Activated CD4-positive, alpha-beta T cell treated with anti-CD3 and anti-CD28 coated beads, Interleukin-2, amount 10 ng/mL, durations not matched to agents 24 days and 14 days (primary cell): ENCODE measurements at places on chromosomes 5 and 9. TPM values are rescaled to one million over a fixed set of nuclear protein-coding genes. Genes with fewer than 3 reads are reported as not detected.

The PIP5KL1 gene
- 0.89 and 0.90 TPM in 2 replicates for total RNA-seq

The PCDHA12 gene
- total RNA-seq, result not detected in 2 replicates

The FUT7 gene
- 0.09 TPM in 1 of 2 replicates, not detected in the other for total RNA-seq

The SET gene
- 831 and 846 TPM in 2 replicates for total RNA-seq

The FRMD3 gene
- 0.30 and 0.59 TPM in 2 replicates for total RNA-seq

The EQTN gene
- total RNA-seq, result not detected in 2 replicates

The HSPA5 gene
- 260 and 271 TPM in 2 replicates for total RNA-seq

The FAM153A gene
- 12.8 and 13.1 TPM in 2 replicates for total RNA-seq

The TBC1D2 gene
- 1.6 and 1.8 TPM in 2 replicates for total RNA-seq

The RIGI gene
- total RNA-seq, result 5.5 and 6.1 TPM in 2 replicates

The PCDHA11 gene
- total RNA-seq, result not detected in 2 replicates

The TLR4 gene
- total RNA-seq, result not detected in 2 replicates

The SAXO1 gene
- not detected in 2 replicates for total RNA-seq

The NKD2 gene
- 3.3 and 4.0 TPM in 2 replicates for total RNA-seq

The SLC25A48 gene
- total RNA-seq, result not detected in 2 replicates

The SPINK4 gene
- not detected in 2 replicates for total RNA-seq

The ADGRD2 gene
- not detected in 2 replicates for total RNA-seq

The ARL14EPL gene
- total RNA-seq, result not detected in 2 replicates

The ANKRD34B gene
- total RNA-seq, result not detected in 2 replicates

The GRIN3A gene
- not detected in 2 replicates for total RNA-seq

The PCDHA6 gene
- total RNA-seq, result not detected in 2 replicates

The LCNL1 gene
- total RNA-seq, result not detected in 2 replicates

The C1QTNF2 gene
- total RNA-seq, result not detected in 2 replicates

The PCDHA2 gene
- total RNA-seq, result not detected in 2 replicates

The LCN2 gene
- total RNA-seq, result not detected in 2 replicates

The ZMYND19 gene
- total RNA-seq, result 86.4 and 92.4 TPM in 2 replicates

The DPH7 gene
- 51.7 and 51.9 TPM in 2 replicates for total RNA-seq
